Effector memory CD8-positive, alpha-beta T cell (primary cell): ENCODE measurements at places on chromosomes 13 and 19.

DNA sequence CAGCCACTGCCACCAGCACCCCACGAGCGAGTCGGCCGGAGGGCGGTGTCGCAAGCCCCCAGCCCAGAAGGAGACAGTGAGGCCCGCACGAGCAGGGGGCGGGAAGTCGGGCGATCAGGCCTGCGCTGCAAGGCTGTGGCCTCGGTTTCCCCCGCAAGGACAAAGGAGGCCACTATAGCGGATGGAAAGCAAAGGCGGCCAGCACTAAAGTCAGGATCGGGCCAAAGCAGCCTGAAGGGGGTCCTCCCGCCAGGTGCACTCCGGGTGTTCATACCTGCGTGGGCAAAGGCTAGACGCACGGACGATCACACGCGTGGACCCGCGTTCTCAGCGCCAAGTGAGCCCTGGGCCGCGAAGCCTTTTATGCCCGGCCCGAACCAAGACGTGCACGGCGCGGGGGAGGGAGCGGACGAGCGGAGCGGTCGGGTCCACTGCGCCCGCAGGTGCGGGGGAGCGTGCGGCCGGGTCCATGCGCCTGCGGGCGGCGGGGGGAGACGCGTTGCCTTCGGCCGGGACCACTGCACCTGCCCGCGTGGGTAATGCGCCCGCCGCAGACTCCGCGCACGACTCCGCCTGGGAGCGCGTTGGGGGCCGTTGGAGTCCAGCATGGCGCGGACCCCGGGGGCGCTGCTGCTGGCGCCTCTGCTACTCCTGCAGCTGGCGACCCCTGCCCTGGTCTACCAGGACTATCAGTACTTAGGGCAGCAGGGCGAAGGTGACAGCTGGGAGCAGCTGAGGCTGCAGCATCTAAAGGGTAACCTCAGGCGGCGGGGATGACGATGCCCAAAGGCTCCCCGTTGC, at the start of the genes PRDX2 and THSD8:
Gene PRDX2, minus strand, starts transcription at position 335 of the 801 bp plus-strand sequence. CDS start 539 bp downstream, outside the sequence.
Gene THSD8, plus strand, starts transcription at position 604 of the 801 bp plus-strand sequence. Its CDS starts 3 bp downstream, at position 607.
- DNase-seq = peak; percentile 60

- no peak for DNase-seq
Measured at GRCh38 chr13:33296793-33297425, 11.4 kb upstream of the STARD13 start.

DNA sequence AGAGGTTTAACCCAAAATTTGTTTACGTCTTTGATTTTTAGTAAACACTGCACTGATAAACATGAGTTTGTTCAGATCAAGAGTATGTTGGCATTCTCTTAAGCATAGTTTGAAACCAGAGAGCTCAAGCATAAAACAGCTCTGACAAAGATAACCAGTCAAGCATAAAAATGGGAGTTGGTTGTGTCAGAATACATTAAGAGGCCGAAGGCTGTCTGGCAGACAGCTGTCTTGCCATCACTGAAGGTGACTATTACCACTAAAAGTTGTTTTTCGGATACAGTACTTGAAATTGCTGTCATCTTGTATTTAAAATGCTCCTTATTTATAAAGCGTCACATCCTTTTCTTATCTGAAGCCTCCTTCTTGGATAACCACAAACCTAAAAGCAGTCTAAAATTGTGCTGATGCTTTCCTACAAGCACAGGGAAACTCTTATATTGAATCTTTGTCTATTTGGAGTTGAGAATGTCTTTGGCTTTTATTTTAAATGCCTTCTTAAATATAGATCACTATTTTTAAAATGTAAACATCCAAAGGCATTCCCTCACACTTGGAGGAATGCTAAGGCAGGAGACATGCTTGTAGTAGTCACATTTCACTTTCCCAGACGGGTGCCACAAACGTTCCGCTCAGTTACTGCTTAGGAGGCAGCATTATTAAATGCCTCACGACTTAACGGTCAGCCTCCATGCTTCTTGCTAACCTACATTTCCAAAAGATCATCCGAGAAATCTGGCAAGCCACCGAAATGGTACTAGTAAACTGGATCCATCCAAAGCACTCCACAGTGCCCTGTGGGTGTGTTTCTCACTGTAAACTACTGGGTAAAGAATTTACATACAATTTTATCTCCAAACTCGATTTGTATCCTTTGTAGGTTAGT, 1.5 kb downstream of the SMAD9 start:
- DNase-seq = no peak

DNA sequence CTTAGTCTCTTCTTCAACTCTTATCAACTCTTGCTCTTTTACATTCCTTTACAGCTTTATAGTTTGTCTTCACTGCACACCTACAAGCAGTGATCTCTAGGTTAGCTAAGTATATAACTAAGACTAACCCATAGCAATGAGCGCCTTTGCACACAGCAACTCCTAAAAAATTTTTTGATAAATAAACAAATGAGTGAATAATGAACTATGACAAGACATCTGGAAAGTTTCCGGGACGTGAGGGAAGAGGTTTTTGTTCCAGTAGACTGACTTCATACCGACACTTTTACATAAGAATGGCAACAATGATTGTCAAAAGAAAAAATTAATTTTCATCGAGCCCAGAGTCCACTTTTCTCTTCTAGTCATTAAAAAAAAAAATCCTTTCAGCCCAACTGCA, 98.3 kb downstream of the ELF1 start:
- DNase-seq = no peak

DNA sequence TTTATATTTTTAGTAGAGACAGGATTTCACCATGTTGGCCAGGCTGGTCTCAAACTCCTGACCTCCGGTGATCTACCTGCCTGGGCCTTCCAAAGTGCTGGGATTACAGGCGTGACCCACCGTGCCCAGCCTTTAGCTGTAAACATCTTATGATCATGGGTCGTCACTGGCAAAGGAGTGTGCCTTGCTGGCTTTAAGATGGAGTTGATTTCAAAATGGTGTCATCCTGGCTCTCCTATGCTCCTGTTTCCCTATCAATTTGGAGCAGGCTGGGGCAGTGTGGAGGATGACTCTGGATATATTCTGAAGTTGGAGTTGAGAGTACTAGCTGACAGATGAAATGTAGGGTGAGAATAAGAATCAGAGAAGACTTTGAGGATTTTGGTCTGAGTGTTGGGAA, 18.4 kb upstream of the ATP8A2 start:
- no peak for DNase-seq

DNA sequence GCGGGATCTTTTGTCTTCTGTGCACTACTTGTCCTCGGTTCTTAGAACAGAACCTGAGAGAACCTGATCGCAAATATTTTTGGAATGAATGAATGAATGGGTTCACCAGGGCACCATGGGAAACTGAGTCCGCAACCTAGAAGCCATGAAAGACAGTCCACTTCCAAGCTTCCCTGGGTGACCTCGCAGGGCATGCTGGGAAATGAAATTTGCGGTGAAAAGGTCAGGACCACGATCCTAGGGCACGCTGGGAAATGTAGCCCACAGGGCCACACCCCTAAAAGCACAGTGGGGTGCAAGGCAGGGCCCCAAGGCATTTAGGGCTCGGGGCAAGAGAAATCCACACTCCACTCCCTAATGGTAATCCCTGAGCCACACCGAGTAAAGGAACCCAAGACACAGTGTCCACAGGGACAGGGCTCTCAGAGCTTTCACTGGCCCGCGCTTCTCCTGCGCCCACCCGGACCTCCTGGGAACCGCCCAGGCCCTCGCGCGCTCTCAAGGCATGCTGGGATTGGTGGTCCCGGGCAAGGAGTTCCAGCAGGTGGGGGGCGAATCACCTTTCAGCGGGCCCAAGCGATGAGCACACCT, 1.1 kb upstream of the PPP1R12C start:
- no peak for DNase-seq

DNA sequence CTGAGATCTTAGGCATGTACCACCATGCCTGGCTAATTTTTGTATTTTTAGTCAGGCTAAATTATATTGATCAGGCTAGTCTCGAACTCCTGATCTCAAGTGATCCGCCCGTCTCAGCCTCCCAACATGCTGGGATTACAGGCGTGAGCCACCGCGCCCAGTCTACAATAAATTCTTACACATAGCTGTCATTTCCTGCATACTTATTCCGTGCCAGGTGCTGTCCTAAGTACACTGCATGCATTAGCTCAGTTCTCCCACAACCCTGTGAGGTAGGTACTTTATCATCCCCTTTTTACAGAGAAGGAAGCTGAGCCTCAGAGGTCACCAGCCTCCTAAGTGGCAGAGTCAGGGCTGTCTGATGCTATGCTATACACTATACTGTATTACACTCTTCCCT, 7.2 kb upstream of the RHPN2 start:
- DNase-seq = no peak

DNA sequence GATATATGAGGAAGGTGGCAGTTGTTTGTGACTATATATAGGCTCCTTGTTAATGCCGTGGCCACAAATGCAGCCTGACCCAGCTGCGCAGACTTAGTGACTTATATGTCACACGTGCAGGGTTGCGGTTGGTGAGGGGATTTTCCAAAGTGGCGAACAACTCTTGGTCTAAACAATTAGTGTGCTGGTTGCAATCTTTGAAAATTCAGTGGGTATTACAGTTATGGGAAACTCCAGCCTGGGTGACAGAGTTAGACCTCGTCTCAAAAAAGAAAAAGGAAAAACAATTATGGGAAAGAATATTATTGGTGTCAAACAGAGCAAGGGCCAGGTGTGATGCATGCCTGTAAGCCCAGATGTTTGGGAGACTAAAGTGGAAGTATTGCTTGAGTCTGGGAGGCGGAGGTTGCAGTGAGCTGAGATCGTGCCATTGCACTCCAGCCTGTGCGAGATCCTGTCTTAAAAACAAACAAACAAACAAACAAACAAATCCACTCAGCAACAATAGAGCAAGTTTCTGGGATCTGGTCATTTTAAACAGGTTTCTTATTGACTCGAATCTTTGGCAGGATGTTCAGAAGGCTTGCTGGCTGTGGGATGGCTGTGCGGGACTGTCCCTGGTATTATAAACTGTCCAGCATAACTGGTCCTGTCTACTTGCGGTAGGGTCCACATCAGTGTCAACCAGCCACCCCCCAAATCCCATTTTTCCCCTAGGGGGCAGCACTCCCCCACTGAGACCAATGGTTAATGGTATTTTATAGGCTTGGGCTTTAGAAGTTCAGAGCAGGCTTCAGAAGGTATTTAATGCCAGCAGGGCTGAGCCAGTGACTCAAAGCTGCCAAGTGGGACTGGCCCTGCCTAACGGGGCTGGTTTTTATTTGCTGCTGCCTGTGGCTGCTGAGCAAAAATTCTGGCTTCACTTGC, 15.4 kb downstream of the RELB start:
- peak; percentile 85 for DNase-seq

DNA sequence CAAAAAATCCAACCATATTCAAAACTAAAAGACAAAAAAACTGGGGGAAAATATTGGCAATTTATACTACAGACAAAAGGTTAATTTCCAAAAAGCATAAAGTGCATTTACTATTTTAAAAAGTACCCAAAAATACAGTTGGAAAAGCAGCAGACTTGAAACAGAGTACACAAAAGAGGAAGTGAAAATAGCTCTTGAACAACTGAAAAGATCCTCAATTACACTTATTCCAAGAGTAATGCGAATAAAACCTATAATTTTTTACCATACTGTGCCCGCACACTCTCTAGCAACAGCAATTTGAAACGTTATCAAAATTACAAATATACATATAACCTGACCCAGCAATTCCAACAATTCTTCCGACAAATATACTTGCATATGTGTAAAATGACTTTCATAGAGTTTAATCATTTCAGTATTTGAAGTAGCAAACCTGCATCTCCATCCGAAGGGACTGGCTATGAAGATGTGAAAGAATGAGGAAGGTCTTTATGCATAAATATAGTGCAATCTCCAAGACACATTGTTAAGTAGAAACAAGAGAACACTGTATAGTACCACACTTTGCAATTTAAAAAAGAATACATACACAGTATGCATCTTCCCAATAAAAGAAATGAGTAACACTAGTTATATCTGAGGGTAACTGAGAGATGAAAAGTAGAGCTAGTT, 25.4 kb downstream of the ALG5 start:
- DNase-seq = no peak

DNA sequence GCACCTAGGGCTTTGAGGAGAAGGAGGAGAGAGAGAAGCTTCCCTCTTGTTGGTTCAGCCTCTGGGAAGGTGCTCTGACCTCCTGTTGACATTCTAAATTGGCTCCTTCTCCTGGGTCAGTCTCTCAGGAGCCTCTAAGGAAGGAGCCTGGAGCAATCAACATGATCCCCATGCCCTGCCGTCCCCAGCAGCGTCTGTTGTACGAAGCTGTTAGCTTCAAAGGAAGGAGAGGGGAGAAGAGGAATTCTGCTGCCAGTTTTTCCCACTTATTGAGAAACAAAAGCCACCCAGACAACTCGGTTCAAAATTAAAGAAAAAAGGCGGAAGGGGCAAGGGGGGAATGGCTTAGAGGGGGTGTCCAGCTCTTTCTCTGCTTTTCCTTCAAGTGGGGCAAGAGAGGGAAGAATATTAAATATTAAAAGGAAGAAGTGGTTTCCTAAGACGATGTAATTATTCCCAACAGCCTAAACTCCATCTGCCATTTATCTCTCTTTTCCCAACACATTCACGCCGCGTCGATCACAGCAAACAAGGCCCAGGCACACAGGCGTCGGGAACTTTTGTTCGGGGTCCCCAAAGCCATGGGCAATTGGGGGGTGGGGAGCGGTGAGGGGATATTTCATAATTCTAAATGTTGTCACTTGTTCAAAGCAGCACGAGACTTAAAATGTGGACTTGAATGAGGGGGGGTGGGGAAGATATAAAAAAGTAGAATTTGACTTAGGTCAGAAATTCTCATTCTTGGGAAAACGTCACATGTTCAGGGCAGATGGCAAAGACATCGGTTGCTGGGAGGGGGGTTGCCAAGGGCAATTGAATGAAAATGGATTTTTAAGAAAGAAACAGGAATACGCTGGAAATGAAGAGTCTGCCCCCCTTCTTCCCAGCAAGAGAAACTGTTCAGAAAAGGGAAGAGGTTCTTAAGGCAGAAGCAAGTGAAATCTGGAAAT, 116.8 kb upstream of the CACNA1A start:
- no peak for DNase-seq

DNA sequence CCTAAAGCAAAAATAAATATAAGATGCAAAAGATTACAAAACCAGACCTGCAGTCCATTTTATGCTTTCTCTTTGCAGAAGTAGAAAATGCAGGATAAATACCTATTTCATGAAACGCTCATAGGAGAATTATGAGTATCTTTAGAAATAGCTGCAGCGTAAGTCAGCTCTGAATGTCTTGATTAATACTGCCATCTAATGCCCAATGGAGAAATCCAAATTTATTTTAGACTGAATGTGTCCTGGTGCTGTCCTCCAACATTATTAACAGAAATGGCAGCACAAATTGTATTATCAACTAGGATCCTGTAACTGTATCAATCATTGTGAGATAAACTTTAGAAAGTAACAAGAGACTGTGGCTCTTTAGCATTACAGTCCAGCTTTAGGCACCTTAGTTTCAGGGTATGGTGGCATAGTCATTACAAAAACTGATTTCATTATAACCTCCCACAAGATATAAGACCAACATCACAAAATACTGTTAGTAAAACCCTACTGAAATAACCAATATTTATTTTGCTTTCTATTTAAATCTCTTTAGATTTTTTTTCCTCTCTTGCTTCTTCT, 162.1 kb upstream of the MIR17HG start:
- DNase-seq = no peak

- DNase-seq = no peak
Measured at GRCh38 chr13:96728463-96728862, 265.8 kb downstream of the OXGR1 start.

GRCh38 chr13:20728579-20729311, 25.2 kb downstream of the IL17D start:
- no peak for DNase-seq

- DNase-seq = no peak
Measured at GRCh38 chr13:50552424-50552966, 291.0 kb downstream of the DLEU7 start.
